Activated naive CD8-positive, alpha-beta T cell treated with anti-CD3 and anti-CD28 coated beads, Interleukin-2, amount 10 ng/mL, durations not matched to agents 7 days and 5 days (primary cell): ENCODE measurements at places on chromosomes 16 and 17. TPM values are rescaled to one million over a fixed set of nuclear protein-coding genes. Genes with fewer than 3 reads are reported as not detected.

SP6 gene
- 0.09 TPM for total RNA-seq

CACNA1H gene
- 2.9 TPM for total RNA-seq

CPNE7 gene
- 4.3 TPM for total RNA-seq

KRTAP4-1 gene
- total RNA-seq = not detected

PRRT2 gene
- total RNA-seq = 2.3 TPM

CEP295NL gene
- not detected for total RNA-seq

CYBA gene
- total RNA-seq = 513 TPM

GRCh38 chr17:72850410-72851118 is 241.9 kb downstream of the SLC39A11 start:
- peaks cover 2% of the 10 kb centered on the region for H3K36me3 ChIP-seq
- H3K27ac ChIP-seq = no peak overlapping the region
- no peaks in the 10 kb centered on the region for H3K4me1 ChIP-seq
- no peak overlapping the region for H3K4me3 ChIP-seq
- H3K27me3 ChIP-seq = no peaks in the 10 kb centered on the region

DNA sequence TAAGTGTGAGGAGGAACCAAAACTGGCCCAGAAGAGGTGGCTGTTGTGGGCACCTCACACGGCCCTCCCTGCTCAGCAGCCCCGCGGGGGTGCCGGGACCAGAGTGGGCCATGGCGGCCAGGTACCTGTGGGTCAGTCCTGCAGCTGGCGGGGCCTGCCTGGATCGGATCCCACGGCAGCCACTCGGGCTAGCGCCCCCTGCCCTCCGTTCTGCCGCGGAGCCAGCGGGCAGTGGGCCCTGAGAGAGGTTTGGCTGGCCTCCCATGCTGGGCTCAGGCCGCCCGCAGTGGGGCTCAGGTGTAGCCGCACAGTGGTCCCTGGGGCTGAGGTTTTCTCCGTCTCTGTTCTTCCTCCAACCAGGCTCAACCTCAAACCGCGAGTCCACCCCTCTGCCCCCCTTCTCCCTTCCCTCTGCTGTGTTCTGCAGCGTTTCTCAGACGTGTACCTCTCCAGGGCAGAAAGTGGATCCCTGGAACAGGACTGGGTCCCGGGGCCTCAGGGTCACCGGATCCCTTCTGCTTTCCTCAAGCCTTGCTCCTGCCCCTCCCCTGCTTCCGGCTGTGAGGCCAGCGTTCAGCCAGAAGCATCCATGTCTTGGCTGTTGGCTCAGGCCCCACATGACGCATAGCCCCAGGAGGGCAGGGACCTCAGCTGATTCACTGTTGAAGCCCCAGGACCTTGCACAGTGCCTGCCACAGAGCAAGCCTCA is 28.6 kb upstream of the ITGA3 start:
- peak overlapping the region; percentile 64 for H3K4me3 ChIP-seq
- peaks cover 40% of the 10 kb centered on the region for H3K27me3 ChIP-seq
- DNase-seq = peak; percentile 48
- no peaks in the 10 kb centered on the region for H3K36me3 ChIP-seq
- peaks cover 14% of the 10 kb centered on the region for H3K4me1 ChIP-seq
- no peak overlapping the region for H3K27ac ChIP-seq

DNA sequence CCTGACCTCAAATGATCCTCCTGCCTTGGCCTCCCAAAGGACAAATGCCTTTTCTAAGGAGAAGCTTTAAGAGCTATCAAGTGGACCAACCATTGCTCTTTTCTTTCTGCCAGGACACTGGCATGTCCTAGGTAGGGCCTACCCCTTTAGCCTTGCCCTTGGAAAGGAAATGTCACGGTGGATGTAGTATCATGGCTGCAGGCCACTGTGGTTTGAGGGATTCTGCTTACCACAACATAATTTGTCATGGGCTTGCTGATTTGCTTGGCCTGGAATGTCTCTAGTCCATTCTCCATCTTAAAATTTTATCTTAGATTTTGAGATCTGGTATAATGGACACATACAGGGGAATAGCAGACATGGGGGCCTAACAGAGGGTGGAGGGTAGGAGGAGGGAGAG is 6.0 kb downstream of the KRT20 start:
- H3K27ac ChIP-seq = no peak overlapping the region
- H3K4me3 ChIP-seq = no peak overlapping the region
- no peaks in the 10 kb centered on the region for H3K36me3 ChIP-seq
- no peak for DNase-seq
- peaks cover 17% of the 10 kb centered on the region for H3K27me3 ChIP-seq

- no peaks in the 10 kb centered on the region for H3K27me3 ChIP-seq
- peaks cover 5% of the 10 kb centered on the region for H3K36me3 ChIP-seq
- no peak for DNase-seq
- H3K27ac ChIP-seq = no peak overlapping the region
- H3K4me3 ChIP-seq = no peak overlapping the region
Measured at GRCh38 chr17:35003778-35004177, 23.5 kb downstream of the LIG3 start.

DNA sequence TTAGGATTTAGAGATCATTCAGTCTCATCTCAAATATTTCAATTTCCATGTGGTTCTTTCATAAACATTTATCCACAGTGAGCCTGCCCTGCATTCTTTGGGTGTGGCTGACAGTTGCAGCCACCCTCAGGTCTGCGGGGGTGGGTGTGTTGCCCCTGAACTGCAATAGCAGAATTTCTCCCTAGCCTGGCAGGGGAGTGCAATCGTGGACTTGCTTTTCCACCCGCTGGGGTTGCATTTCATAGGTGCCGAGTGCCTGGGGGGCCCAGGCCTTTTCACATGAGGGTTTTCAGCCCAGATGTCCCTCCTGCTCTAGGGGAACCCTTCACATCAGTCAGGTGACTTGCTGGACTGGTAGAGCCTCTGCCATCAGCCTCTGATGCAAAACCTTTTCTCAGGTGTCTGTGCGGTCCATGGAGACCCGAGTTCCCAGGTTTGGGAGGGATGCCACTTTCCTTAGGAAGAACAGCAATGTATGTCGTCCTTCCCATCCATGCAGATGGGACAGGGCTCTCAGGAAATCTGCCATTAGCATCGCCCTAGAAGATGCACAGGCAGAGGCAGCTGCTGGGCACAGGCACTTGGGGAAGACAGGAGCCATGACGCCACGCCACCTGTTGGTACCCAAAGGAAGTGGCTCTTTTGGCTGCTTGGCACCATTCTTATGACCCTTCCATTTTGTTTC is 2.4 kb upstream of the USP36 start:
- H3K4me3 ChIP-seq = no peak overlapping the region
- peaks cover 30% of the 10 kb centered on the region for H3K4me1 ChIP-seq
- H3K27ac ChIP-seq = no peak overlapping the region
- peaks cover 2% of the 10 kb centered on the region for H3K36me3 ChIP-seq
- peak; percentile 63 for DNase-seq

DNA sequence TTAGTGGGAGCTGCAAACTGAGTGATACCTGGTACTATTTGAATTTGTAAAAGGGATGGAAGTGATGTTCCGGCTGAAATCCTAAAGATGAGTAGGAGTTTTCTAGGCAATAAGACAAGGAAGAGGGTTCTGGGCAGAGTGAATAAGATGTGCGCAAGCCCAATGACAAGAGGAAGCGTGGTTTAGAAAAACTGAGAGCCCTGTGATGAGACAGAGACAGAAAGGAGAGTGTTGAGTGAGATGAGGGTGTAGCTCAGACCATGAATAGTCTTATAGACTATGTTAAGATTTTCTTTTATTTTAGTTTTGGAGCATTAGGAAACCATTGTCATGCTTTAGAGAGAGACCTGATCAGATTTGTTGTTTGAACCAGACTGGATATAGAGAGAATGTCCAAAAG is 50.2 kb downstream of the COX10 start:
- no peak for DNase-seq
- no peaks in the 10 kb centered on the region for H3K27me3 ChIP-seq

- DNase-seq = no peak
- no peak overlapping the region for H3K4me3 ChIP-seq
- H3K4me1 ChIP-seq = peaks cover 4% of the 10 kb centered on the region
- H3K27me3 ChIP-seq = peaks cover 18% of the 10 kb centered on the region
Measured at GRCh38 chr16:79100447-79100846, 500.1 kb downstream of the MAF start.

DNA sequence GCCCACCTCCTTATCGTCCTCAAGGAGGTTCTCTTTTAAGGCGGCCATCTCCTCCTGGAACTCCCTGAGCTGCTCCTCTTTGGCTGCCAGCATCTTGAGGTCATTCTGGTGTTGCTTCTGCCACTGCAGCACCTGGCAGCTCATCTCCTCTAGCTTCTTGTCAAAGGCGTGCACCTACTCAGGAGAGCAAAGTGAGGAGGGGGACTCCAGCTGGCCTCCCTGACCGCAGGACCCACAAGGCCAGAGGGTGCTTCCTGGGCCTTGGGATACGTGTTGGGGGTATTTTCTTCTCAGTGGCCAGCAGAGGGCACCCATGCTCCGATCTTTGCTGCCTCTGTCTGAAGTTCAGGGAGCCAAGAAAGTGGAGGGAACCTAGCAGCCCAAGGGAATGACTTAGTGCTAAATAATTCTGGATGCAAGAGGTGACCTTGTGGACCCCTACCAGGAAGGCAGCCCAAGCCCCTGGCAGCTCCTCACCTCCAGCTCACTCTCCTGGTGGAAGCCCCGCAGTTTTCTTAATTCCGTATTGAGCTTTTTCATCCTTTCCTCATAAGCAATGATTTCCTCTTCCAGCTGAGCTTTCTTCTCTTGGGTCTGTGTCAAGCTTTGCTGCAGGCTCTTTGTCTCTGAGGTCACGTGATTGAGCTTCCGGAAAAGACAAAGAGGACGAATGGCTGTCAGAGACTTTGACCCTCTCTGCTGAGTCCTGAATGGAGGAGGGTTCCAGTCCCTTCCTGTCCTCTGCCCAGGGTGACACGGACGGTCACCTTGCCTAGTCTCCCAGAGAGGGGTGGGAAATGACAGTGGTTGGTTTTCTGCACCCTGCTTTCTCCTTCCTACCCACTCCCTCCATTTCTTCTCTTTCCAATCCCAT is 31.4 kb downstream of the DHX38 start:
- peak; percentile 76 for DNase-seq
- H3K27ac ChIP-seq = peak overlapping the region; percentile 4
- H3K27me3 ChIP-seq = no peaks in the 10 kb centered on the region

DNA sequence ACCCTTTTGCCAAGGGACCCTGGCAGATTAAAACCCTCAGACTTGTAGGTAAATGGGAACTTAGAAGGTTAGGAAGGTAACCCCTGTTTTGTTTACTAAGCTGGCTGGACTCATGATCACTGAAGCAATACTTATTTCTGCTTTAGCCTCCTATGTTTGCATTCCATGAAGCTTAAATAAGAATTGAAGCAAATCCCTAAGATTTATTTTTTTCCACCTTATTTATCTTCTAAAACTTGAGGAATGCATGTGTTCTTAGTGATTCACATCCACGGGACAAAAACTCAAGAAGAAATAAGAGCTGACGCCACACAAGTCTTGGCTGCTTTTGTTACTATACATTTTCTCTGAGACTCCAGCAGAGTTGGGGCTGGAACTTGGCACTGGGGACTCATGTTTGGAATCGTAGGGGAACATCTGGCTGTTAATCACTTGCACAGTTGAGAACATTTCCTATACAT is 35.5 kb downstream of the CLUAP1 start:
- H3K4me1 ChIP-seq = no peaks in the 10 kb centered on the region
- H3K27ac ChIP-seq = no peak overlapping the region
- no peak overlapping the region for H3K4me3 ChIP-seq

- H3K4me1 ChIP-seq = peaks cover 29% of the 10 kb centered on the region
- H3K4me3 ChIP-seq = peak overlapping the region; percentile 84
- peaks cover 5% of the 10 kb centered on the region for H3K36me3 ChIP-seq
Measured at GRCh38 chr17:35578929-35579432, 610 bp upstream of the PEX12 start.

- DNase-seq = no peak
- no peak overlapping the region for H3K27ac ChIP-seq
- H3K4me1 ChIP-seq = no peaks in the 10 kb centered on the region
- H3K27me3 ChIP-seq = peaks cover 39% of the 10 kb centered on the region
- no peak overlapping the region for H3K4me3 ChIP-seq
- no peaks in the 10 kb centered on the region for H3K36me3 ChIP-seq
Measured at GRCh38 chr16:58459344-58460218, 40.4 kb upstream of the NDRG4 start.

GRCh38 chr16:84055801-84056634 is 13.4 kb upstream of the SLC38A8 start:
- no peak overlapping the region for H3K27ac ChIP-seq
- no peaks in the 10 kb centered on the region for H3K27me3 ChIP-seq
- peaks cover 12% of the 10 kb centered on the region for H3K36me3 ChIP-seq
- DNase-seq = peak; percentile 5
- H3K4me1 ChIP-seq = no peaks in the 10 kb centered on the region

- no peak for DNase-seq
- no peaks in the 10 kb centered on the region for H3K4me1 ChIP-seq
- no peaks in the 10 kb centered on the region for H3K36me3 ChIP-seq
Measured at GRCh38 chr16:7997966-7998365, 592.3 kb downstream of the TMEM114 start.
